Neural crest cell (in vitro differentiated cells): ENCODE measurements at places on chromosomes 3 and 15. TPM values are rescaled to one million over a fixed set of nuclear protein-coding genes. Genes with fewer than 3 reads are reported as not detected.

Gene LINGO1
- total RNA-seq = 31.0 and 36.8 TPM in 2 replicates

Gene RAB6B
- total RNA-seq = 15.5 and 18.1 TPM in 2 replicates

Gene USP13
- total RNA-seq = 25.2 and 26.7 TPM in 2 replicates

Gene TWF2
- 30.7 and 31.7 TPM in 2 replicates for total RNA-seq

Gene CLDN18
- not detected in 2 replicates for total RNA-seq

Gene GCHFR
- 9.1 and 9.9 TPM in 2 replicates for total RNA-seq

Gene WDR93
- 0.20 TPM in 1 of 2 replicates, not detected in the other for total RNA-seq
